ENCODE measurements at places on chromosomes 6 and 20.

- DNase-seq: no peak
Measured at GRCh38 chr20:57705127-57705899, 4.5 kb downstream of the PMEPA1 start.

GRCh38 chr20:11861479-11861878 lies 56.2 kb upstream of the BTBD3 start:
- no peak for DNase-seq

- no peak for DNase-seq
Measured at GRCh38 chr6:139361211-139361610, 13.2 kb downstream of the CITED2 start.

DNA sequence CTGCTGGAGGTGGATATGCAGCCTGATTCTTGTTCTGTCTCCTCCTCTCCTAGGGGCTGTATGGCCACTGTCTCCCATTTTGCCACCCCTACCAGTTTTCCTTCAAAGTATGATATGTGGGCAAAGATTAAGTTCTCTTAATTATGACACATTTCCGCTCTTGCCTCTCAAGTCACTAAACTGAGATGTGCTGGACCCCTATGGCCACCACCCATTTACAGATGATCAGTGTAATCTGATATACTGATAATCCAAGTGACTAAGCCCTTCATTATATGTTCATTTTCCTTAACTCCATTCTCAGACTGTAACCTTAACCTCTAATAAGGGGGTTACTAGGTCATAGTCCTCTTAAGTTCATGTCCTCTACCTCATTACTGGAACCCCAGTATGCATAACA lies 711 bp upstream of the C20orf141 start:
- DNase-seq: no peak

DNA sequence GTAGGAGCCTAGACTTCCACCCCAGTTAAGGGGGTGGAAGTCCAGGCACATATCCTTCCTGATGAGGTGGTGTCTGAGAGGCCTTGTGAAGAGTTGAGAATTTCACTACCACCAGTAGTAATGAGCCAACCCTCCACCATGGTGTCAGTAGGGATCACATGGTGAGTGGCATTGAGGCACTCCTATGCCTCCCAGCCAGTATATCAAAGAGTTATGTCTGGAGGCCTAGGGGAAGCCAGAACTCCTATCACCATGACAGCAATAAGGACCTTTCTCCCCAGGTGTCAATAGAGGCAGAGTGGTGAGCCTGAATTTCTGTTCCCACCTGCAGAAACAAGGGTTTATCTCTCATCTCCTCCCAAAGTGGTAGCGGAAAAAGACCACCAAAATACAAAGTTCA lies 106.6 kb upstream of the ADTRP start:
- DNase-seq: no peak

- DNase-seq: no peak
Measured at GRCh38 chr20:9255171-9255570, 186.3 kb downstream of the PLCB4 start.

DNA sequence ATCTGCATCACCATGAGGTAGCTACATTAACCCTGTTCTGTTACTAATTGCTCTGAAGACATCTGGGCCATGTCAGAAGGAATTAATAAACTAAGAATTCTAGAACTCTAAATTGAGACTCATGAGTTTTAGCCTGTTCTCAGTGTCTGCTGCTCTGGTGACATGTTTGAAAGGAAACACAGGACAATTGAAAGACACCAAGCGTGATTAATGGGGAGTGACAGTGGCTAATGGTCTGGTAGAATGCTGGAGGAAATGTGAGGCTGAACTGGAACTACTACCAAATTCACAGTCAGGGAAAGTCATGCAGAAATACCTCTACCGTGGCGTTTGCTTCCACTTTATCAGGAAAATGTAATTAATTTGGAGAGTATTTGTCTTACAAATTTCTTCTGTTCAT lies 140.0 kb downstream of the TBC1D7 start:
- no peak for DNase-seq

DNA sequence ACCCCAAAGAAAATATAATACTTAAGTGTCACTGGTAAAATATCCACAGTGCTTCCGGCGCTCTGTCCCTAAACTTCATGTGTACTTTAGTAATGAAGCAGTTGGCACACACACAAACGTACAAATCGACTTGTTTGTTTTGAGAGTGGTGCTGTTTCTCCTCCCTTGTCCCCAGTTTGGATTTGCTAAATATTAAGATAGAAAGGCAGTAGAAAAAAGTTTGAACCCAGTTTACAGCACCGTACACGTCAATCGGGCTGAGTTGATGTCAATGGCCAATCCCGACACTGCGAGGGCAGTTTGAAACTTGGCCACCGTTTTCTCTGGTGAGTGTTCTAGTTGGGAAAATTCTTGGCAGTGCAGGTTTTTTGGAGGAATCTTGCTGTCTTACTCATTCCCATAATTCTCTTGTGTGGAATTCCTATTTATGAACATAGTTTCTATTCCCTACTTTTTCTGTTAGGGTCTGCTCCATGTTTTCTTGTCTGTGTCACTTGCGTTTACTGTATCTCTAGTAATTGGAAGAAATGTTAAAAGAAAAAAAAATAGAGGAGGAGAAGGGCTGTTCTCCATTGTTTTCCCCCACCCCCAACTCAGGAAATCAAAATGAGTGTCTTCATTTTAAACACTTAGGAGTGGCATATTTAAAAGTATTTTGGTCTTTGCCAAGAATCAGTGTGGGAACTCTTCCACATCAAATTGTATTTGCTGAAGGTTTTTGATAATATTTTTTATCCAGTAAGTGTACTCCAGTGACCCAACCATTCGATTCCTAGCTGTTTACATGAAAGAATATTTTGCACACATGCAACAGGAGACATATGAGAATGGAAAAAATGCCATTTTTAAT lies 72.3 kb downstream of the OR2B2 start:
- peak; percentile 36 for DNase-seq

DNA sequence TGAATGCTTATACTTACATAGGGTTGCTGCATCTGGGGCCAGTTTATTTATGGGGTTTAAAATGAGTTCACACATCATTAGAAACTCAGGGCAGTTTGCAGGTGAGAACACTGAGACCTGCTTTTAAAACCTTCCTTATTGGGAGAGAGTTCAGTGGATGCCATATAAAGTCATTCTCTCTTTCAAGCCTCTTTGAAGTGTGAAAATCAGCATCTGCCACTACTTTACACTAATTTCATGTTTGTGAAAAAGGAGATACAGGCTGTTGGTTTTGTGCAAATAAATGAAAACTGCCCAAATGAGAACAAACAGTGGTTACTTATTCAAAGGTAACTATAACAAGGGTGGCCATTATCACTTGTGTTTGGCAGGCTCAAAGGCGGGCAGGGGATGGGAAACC lies 530.5 kb downstream of the KIF16B start:
- DNase-seq: no peak

DNA sequence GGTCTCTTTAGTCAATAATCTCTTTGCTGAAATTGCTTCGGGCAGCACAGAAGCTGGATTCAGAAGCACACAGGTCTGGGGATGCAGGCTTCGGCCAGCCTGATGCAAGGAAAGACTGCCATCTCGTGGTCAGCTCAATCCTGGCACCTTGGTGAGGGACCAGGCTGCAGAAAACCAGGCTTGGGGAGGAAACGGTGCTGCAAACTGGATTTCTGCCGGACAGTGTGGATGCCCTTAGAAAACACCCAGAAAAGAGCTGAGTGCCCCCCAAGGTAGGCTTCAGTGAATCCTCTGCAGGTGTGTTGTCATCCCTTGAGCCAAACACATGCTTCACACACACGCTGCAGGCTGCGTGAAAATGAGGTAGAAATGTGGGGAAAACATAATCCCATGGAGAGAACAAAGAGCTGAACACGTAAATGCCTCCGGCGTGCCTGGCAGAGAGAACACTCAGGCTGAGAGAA lies 89.8 kb upstream of the PAX1 start:
- peak; percentile 58 for DNase-seq

GRCh38 chr6:72784071-72784470 lies 162.2 kb downstream of the KCNQ5 start:
- DNase-seq: no peak

DNA sequence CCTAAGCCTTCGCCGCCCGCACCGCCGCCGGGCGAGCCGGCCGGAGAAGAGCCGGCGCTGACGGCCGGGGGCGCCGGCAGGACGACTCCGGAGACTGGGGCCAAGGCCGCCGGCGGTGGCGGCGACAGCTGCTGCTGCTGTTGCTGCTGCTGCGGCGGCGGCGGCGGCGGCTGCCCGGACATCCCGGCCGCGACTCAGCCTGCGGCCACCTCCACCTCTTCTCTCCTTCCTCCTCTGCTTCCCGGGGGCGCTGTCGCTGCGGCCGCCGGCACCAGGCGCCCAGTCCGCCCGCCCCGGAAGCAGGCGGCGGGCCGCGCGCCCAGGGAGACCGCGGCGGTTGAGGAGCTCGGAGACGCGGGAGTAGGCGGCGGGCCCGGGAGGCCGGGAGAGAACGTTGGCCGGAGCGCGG lies 307 bp downstream of the RANBP9 start:
- peak; percentile 49 for DNase-seq

DNA sequence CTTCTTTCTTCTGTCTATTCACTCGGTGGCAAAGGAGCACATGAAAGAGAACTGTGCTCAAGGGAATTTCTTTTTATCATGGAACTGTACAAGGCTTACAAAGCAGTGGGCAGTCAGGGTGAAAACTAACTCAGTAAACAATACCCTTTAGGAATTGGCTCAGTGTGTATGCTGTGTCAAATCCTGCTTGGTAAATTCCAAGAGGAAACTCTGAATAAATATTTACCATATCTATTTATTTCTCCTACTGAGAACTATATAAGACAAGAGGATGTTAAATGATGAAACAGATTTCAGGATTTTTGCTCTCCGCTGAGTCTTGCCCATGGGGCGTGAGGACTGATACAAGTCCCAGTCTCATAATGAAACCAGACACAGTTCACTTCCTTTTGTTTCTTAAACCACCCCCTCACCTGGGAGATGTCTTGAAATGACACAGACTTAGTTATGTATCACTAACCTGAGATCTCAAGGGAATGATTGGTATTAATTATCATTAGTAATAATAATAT lies 188.8 kb downstream of the BACH2 start:
- DNase-seq: no peak

DNA sequence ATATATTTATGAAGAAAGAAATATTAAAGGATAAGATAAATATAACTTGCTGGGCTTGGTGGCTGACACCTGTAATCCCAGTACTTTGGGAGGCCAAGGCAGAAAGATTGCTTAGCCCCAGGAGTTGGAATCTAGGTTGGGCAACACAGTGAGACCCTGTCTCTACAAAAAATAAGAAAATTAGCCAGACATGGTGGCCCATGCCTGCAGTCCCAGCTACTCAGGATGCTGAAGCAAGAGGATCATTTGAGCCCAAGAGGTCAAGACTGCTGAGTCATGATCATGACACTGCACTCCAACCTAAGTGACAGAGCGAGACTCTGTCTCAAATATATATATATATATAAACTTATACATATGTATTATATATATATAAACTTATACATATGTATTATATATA lies 164.0 kb downstream of the MRPL14 start:
- DNase-seq: no peak

- no peak for DNase-seq
Measured at GRCh38 chr6:16140607-16141006, 11.7 kb downstream of the MYLIP start.

DNA sequence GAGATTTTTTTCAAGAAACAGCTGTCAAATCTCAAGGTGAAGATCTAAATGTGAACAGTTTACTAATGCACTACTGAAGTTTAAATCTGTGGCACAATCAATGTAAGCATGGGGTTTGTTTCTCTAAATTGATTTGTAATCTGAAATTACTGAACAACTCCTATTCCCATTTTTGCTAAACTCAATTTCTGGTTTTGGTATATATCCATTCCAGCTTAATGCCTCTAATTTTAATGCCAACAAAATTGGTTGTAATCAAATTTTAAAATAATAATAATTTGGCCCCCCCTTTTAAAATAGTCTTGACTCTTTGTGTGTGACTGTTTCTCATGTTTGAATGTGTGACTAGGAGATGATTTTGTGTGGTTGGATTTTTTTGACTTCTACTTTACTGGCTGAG lies 4.0 kb downstream of the PNRC1 start:
- DNase-seq: no peak

DNA sequence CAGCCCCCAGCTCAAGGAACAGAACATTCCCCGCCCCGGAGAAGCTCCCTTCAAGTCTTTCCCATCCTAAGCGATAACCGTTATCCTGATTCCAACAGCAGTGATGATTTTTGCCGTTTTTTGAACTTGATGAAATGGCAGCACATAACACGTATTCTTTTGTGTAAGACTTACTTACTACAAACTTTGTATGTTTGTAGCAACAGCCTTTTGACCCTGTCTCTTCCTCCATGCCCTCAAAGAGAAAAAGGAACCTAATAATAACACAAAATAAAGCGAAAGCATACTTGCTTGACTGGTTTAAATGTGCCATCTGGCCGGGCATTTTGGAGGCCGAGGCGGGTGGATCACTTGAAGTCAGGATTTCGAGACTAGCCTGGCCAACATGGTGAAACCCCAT lies 26.4 kb upstream of the SLC9A8 start:
- no peak for DNase-seq

DNA sequence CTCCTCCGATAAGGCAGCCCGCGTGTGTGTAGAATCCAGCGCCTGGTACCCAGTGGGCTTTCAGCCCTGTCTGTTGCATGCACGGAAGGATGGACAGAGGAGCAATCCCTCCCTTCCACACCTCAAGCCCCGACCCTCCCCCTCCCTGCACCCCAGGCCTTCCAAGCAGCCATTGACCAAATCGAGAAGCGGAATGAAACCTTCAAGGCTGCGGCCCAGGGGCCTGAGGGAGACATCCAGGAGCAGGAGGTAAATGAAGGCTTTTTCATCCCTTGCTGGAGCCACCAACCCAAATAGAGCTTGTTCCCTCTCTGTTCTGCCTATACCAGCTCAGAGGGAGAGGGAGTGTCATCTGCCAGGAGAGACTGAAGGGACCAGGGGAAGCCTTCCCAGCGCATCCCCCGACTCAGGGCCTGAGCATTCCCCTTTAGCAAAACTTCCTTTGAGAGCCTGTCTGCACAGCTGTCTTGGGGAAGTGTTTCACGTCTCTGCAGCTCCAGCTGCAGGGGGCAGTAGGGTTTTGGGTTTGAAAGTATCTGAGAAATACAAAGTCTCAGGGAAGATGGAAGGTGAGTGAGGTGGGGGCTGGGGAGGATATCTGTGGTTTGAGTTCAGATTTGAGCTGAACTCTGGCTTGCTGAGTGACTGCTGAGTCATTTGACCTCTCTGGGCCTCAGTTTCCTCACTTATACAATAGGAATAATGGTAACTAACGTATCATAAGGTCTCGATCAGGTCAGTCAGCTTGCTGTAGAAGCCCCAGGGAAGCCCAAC lies 16.1 kb downstream of the FGD2 start:
- DNase-seq: peak; percentile 60
